Amygdala (tissue), 56 donors: ENCODE measurements at places on chromosomes 3 and 15.

- no peak for DNase-seq
These were observed 203.9 kb downstream of the NEK10 start for GRCh38 chr3:27165321-27165721.

DNA sequence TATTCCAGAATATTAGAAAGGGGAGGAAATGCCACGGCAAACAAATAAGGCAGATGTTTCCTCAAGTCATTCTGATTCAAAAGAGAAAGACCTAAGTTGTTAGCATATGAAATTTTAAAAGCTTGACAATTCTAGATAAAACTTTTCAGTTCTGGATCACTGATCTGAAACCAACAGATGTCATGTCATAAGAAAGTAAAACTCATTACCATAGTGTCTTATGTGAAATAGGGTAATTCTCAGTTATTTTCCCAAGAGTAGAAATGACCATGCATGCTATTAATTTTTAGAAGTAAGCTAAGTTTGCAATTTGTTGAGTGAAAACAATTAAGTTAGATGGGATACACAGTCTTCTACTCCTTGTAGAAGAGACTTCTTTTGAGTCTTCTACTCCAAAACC lies 630.3 kb downstream of the NAALADL2 start:
- DNase-seq: no peak

DNA sequence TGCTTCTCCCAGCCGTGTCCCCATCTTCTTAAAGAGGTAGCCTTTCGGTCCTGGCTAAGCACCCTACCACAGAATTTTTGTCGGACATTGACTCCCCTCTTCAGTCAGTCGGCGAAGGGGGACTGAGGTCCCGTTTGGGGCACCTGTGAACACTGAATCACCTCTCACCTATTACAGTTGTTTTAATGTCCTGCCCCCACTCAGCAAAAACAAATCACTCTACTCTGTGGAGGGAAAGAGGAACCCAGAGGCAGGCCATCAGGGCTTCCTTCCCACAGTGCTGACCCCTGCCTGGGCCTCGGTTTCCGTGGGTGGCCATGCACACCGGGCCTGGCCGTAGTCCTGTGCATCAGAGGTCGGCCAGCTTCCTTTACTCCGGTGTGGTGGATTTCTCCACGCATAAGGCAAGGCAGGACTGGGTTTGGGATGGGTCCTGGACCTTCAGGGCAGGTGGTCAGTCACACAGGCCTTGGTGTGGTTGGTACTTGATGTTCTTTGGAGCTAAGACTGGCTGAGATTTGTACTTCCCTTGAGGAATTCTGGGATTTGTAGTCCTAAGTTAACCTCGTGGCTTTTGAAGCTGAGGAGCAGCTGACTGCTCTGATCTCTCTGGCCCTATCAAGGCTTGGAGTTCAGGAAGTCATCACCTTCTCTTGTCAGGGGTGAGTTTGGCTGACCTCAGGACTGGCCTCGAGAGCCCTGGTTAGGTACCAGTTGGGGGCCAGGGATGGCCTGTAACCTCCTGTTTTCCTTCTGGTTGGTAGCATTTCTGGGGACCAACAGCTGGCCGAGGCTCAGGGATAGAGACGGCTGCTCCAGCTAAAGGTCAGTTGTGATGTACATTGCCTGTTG lies 627 bp upstream of the FAM131A start:
- DNase-seq: no peak

- DNase-seq: no peak
These were observed 311.4 kb downstream of the LPP start for GRCh38 chr3:188465311-188465710.

DNA sequence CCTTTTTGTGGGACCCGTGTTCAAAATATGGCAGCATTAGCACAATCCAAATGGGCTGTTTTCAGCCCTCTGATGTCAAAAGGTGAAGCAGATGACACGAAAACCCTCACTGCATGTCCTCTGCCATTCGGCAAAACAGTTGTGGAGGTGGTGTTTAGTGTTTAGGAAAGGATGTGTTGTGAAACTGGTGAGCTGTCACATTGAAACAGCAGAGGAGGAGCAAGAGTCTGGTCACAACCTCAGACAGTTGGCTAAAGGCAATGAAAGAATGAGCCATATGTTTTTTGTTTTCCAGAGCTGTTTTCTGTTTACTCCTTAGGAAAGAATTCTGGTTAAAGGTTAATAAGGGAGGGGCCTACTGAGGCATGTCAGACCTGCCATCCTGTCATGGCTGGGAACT lies 140.7 kb downstream of the VPS8 start:
- no peak for DNase-seq

- no peak for DNase-seq
These were observed 120.2 kb downstream of the TFDP2 start for GRCh38 chr3:142029052-142029642.

DNA sequence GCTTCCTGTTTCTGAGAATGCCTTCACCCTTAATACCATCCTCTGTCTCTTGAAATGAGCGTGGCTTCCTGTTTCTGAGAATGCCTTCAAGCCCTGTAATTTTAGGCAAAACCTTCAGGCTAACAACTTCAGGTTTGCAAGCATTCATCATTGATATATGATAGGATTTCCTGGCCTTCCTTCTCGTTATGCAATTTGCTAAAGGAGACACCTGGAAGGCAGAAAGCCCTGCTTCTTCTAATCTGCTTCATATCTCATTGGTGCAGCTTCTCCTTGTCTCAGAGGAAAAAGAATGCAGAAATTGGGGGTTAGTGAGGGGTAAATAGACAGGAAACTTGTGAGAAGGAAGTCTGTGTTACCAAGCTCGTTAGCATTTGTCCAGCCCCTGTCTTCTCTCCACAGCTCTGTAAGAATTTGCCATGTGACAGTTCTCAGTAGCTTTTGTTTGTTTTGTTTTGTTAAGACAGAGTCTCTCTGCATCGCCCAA lies 7.3 kb downstream of the ARL6IP5 start:
- DNase-seq: no peak

DNA sequence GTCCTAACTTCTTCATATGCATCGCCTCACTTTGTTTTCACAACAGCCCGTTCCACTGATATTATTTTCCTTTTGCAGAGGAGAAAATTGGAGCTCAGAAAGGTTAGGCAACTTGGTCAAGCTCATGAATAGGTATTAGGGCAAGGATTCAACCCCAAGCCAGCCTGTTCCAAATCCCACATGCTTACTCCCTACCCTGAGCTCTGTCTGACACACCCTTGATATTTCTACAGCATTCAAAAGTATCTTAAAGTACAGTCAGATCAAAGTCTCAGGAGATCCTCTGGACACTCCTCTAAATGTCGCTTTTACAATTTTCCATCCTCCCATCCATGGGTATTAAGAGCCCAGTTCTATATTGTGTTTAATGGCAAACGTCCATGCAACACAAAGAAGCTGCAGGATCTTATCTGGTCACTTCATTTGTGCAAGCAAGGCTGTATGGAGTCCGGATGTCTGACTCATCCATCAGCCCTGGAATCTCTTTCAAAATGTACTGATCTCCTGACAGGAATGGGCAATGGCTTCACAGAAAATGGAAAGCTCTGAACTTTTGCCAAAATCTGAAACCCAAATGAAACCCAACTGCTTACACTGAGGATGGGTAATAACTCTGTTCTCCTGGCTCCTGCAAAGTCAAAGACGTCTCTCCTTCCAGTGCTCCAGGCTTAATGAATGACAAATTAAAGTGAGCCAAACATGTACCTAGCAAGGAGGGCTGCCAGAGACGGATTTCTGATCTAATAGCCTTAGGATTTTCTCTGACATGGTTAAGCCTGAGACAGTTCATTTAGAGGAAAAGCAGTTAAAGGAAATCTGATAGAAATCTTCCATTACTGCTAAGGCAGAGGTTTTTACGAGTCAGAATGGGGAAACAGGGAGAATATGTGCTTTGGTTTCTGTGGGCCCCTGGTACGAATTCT lies 230.9 kb upstream of the RORA start:
- no peak for DNase-seq

GRCh38 chr15:63530752-63531299 lies 26.4 kb downstream of the USP3 start:
- no peak for DNase-seq

DNA sequence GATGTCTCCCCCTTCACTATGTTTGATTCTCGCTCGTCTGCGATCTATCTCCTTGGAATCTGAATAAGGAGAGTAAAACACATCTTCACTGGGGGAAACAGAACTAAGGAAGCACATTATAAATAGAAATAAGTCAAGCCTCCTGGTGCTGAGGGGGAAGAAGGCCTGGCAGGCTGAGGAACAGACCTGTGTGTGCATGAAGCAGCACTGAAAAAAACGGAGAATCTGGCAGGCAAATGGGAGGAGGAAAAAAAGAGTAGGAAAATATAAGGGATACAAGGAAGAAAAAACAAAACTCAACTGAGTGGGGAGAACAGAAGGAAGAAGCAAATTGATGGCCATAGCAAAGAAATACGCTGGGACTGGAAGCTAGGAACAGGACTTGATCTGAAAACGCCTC lies 25.7 kb downstream of the PARP16 start:
- DNase-seq: no peak

- DNase-seq: no peak
These were observed 269.4 kb upstream of the RGMA start for GRCh38 chr15:93358166-93359059.

GRCh38 chr15:63250312-63250965 lies 27.0 kb upstream of the APH1B start:
- DNase-seq: no peak

GRCh38 chr15:77022646-77023575 lies 28.0 kb downstream of the PSTPIP1 start:
- no peak for DNase-seq

DNA sequence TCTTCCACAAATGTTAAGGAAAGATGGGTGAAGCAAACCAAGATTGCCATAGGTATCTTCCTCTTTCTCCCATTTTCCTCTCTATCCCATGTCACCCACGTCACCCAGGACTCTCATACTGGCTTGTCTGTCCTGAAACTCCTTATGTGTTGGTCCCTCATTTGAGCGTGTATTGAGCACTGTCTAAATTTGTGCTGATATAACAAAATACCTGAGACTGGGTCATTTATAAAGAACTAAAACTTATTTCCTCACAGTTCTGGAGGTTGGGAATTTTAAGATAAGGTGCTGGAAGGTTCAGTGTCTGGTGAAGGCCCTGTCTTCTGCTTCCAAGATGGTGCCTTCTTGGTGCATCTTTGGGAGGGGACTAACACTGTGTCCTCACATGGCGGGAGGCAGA lies 186.9 kb upstream of the SLC24A5 start:
- no peak for DNase-seq

- no peak for DNase-seq
These were observed 23.3 kb downstream of the SLC6A20 start for GRCh38 chr3:45773072-45773471.

- DNase-seq: no peak
These were observed 283.0 kb downstream of the UACA start for GRCh38 chr15:70480196-70480856.

DNA sequence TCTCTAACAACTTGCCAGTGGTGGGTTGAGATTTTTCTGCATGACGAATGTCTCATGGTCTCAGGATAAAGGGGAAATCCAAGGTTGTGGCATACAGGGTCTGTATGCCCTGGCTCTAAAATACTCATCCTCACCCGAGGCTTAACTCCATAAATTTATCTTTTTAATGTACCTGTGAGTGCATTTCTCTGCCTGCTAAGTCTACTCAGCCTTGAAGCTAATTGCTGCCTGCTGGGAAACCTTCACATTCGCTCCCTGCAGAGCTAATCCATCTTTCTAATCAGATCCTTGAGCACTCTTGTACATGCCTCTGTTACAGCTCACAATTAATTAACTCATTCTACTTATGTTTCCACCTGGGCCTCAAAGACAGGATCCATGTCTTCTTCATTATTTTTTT lies 93.8 kb downstream of the CMSS1 start:
- DNase-seq: no peak

DNA sequence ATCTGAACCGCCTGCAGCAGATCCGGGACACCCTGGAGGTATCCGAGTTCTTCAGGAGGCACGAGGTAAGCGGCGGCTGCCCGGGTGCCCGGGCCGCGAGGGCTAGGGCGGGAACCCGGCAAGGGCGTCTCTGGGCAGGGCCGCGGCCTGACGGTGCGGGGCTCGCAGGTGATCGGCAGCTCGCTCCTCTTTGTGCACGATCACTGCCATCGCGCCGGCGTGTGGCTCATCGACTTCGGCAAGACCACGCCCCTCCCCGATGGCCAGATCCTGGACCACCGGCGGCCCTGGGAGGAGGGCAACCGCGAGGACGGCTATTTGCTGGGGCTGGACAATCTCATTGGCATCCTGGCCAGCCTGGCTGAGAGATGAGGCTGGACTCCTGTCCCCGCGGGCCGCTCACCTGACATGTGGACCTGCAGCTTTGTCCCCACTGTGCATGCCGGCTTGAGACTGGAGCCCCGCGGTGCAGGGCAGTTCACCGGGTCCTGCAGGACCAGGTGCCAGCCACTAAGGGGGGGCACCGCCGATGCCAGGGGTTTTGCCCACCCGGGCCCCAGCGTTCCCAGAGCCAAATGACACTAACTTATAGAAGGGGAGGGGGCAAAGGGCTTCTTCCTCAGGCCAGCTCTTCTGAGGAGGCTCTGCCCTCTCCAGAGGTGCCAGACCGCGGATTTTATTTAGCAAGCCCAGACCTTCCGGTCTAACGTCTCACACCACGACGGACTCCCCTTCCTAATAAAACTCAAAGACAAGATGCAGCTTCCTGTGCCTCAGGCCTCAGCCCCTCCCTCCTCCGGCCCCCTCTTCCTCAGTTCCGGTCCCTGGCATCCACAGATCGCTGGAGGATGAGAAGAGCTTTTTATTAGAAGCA lies 9.4 kb downstream of the ITPKA start:
- DNase-seq: no peak

- no peak for DNase-seq
These were observed 13.9 kb downstream of the CEP152 start for GRCh38 chr15:48796930-48797329.

- no peak for DNase-seq
These were observed 139.5 kb downstream of the ZPLD1 start for GRCh38 chr3:102574355-102574754.

DNA sequence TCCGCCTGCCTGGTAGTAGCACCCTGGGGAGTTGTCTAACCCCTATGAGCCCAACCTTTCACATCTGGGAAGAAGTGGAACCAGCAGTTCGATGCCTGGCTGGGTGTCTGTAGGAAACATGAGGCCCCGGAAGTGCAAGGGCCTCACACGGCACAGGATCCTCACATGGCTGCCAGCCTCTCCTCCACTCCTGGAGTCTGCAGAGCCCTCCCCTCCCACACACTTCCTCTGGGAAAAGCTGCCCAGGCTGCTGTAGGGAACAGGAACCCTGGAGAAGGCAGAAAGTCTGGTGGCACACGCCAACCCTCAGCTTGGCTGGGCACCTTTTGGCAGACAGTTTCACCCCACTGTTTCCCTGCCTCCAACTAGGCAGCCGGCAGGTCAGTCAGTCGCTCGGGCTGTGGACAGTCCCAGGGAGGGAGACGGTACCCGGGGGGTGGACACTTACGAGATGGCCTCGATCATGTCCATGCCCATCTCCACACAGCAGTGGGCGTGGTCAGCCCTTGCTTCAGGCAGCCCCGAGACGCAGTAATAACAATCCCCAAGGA lies 118.4 kb downstream of the ADCY5 start:
- no peak for DNase-seq

DNA sequence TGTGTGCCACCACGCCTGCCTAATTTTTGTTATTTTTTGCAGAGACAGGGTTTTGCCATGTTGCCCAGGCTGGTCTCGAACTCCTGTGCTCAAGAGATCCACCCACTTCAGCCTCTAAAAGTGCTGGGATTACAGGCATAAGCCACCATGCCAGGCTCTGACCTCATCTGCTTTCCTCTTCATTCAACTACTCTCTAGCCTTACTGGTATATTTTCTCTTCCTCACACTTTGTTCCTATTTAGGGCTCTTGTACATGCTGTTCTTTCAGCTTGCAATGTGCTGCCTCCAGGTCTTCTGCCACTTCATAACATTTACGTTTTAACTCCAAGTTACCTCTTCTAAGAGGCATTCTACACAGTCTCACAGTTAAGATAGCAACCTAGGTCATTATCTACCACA lies 34.9 kb downstream of the PIK3CB start:
- no peak for DNase-seq

GRCh38 chr3:111662012-111662411 lies 66.9 kb upstream of the ZBED2 start:
- no peak for DNase-seq
